ENCODE measurements at places on chromosomes 1 and 21.

- DNase-seq: no peak
These were observed 1.6 kb downstream of the DONSON start for GRCh38 chr21:33586927-33587326.

- no peak for DNase-seq
These were observed 403.0 kb downstream of the SRGAP2C start for GRCh38 chr1:121587777-121588176.

- no peak for DNase-seq
These were observed 2.3 kb upstream of the RUNX1 start for GRCh38 chr21:35051287-35051818.

DNA sequence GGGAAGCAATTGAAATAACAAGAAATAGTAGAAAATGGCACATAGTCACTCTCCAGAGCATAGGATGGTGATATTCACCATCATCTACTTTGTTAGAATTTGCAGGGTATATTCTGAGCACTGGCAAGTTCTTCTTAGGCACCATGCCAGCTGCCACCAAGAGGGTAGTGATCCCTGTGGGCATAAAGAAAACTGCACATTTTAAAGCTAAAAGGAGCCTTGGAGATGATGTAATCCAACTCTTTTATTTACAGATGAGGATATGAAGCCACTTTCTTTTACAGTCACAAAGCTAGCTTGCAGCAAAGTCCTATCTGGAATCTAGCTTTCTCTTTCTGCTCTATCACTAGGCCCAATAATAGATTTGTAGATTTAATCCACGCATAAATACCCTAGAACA, 69.0 kb downstream of the PTGER3 start:
- DNase-seq: no peak

GRCh38 chr1:93324486-93325464, 20.9 kb upstream of the DR1 start:
- no peak for DNase-seq

- DNase-seq: peak; percentile 55
These were observed 9.0 kb upstream of the FAM131C start for GRCh38 chr1:16082283-16083038.

GRCh38 chr1:85623061-85623471, 42.5 kb downstream of the CCN1 start:
- no peak for DNase-seq

DNA sequence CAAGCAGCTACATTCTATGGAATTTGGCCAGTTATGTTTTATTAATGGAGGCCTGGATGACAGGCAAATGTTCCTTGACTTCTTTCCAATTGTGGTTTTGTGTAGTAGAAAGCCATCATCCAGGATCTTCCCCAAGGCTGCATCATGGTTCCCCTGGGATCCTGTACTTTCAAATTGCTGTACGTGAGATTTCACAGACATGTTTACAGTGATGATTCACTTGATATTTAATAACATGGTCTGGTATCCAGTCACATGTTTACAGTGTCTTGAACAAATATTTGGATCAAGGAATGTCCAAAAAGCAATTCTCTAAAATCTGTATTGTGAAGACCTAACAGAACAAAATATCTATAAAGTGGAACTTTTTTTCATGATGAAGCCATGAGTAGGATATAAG, 68.3 kb upstream of the ST6GALNAC3 start:
- DNase-seq: no peak

DNA sequence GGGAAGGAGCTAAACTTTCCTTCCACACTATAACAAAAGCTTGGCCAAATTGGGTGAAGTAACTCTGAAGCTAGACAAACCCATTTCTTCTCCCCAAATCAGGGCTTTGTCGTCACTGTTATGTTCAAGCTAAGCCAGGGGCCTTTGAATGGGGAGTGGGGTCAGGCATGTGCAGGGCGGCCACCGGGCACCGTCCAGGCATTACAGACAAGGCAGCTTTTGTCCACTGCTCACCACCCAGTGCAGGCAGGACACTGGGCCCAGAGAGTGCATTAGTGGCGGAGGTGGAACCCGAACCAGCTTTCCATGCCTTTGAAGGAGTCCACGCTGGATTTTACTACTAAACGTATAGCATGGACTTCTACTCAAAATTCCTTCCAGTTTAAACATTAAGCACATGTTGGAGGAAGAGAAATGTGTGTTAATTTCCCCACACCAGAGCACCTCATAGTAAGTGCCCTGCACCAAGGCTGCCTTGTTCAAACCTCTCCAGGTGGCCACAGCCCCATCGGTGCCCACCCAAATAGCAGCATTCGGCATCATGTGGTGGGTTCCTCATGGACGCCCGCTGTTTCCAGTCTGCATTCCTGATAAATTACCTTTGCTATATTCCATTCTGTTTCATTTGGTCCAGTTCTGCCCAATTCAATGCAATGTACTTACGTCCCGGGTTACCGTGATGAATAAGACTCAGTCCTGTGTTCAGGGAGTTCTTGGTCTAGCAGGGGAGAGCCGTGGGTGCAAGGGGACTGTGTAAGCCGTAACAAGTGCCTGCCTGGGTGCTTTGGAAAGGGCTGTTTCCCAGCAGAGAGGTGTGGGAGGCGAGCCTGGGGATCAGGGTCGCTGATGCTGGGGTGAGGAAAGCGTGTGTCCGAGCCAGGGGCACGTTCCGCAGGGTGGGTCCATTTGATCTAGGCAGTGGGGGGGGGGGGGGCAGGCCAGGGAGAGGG, 1.6 kb downstream of the UBASH3A start:
- DNase-seq: no peak

DNA sequence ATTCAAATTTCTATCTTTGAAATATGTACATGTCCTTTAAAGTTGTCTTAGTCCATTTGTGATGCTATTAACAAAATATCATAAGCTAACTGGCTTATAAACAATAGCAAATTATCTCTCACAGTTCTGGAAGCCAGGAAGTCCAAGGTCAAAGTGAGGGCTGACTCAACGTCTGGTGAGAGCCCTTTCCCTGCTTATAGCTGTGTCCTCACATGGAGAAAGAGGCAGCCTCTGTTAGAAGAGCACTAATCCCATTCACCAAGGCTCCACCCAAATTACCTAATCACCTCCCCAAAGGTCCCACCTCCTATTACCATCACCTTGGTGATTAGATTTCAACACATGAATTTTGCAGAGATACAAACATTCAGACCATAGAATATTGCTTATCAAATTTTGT, 450.1 kb upstream of the BEND5 start:
- no peak for DNase-seq

DNA sequence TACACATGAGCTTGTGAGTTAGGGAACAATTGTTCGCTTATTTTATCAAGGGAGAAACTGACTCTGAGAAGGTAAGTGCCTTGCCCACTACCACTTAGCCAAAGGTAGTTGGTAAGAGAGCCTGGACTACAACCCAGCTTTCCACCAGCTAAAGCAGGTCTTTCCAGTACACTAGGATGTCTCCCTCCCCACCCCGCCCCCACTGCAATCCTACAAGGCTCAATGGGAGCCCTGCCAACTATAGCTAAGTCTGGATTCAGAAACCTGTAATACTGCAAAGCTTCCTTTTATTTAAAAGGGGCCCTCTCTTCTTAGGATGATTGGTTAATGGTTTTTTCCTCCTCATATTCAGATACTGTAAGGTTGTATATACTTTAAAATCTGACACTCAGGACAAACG, 102.0 kb upstream of the C8B start:
- DNase-seq: no peak

- no peak for DNase-seq
These were observed 5.3 kb upstream of the RGS7 start for GRCh38 chr1:241362350-241362749.

DNA sequence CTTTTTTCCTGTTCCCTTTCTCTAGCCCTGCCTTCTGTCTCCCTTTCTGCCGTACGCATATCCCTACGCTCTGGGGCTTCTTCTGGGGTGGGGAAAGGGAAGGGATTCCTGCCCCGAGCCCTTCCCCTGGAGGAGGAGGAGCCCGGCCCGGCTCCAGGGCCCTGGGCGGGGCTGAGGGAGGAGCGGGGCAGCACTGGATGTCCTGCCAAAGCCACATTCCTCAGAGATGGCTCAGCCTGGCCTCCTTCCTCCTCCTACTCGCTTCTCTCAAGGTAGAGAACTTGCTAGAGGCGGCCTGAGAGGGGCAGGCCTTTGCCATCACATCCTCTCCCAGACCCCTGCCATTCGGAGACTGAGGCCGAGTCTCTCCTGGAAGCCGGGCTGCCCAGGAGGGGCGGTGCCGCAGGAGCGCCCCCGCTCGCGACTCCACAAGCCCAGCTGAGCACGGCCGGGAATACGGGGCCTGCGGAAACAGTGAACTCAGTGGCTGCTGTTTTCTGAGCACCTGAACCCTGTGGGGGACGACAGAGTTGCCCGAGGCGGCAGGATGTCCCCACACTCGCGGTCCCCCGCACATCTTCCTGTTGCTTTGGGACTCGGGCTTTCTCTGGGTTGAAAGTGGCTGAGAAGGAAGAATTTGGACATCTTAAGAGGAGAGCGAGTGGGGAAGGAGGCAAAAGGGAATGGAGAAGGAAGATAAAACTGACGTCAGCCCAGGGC, 12.2 kb downstream of the ADAMTSL4 start:
- DNase-seq: peak; percentile 85

- peak; percentile 64 for DNase-seq
These were observed 43.5 kb downstream of the PRKAA2 start for GRCh38 chr1:56688522-56689026.

DNA sequence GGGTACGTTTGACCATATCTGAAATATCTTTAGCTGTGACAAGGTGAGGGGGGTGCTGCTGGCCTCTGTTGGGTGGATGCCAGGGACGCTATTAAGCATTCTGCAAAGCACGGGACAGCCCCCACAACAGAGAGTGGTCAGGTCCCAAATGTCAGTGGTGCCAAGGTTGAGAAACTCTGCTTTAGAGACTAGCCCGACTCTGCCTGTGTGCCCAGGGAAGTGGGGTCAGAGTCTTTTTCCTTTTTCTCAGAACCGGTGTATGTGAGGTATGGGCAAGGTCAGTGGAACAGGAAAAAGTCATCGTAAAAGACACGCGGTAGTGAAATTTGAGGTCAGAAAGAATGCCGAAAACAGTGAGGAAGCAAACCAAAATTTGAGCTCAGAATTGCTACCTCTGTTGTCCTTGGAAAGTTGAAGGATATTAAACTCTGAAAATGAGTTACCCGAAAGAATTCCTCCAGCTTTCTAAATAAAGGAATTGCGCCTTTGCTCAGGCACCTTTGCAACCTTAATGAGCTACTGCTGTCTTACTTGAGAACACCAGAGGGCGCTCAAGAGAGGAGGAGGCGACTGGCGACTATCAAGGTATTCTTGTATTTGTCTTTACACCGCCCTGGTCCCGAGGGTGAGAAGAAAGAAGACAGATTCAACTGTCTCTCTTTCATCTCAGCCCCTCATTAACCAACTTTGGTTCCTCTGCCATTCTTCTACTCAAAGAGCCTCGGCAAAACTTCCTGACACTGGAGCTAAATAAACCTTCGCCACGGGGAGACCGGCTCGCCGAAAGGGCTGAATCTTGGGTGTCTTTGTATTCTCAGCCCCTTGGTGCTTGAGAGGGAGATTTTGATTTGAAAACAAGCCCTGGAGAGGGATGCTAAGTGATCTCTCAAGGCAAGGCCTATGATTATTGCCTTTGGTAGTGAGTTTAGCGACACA, 85.4 kb upstream of the OLIG2 start:
- peak; percentile 77 for DNase-seq

DNA sequence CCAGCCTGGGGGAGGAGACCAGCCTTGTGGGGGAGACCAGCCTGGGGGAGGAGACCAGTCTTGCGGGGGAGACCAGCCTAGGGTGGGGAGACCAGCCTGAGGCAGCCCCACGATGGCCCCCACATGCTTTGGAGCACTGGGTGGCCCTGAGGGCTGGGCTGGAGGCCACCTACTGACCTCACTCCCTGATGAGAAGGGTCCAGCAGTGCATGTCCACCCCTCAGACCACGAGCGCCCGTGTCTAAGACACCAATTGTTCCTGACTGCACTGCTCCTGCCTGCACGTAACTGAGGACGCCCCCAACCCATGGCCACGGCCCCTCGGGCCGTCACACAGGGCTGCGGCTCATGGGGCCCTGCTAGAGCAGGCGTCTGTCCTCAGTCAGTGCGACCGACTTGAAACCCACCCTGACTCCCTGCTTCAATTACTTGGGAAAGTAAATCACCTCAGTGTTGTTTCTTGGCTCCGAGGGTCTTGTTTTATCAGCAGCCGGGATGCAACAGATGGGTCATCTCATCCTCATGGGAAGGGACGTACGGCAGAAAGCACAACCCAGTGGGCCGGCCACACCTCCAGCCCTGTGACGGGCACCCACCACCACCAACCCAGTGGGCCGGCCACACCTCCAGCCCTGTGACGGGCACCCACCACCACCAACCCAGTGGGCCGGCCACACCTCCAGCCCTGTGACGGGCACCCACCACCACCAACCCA, at the start of gene SPATC1L:
Gene SPATC1L, minus strand, starts transcription at position 550 of the 715 bp plus-strand sequence. CDS start 1,643 bp downstream, outside the sequence.
- peak; percentile 77 for DNase-seq

GRCh38 chr21:26508903-26509302, 64.2 kb downstream of the CYYR1 start:
- peak; percentile 76 for DNase-seq

GRCh38 chr1:29648798-29649188, 412.5 kb downstream of the PTPRU start:
- no peak for DNase-seq

- no peak for DNase-seq
These were observed 22.3 kb downstream of the ZBTB8B start for GRCh38 chr1:32487182-32487581.

- no peak for DNase-seq
These were observed 7.9 kb upstream of the PIK3CD start for GRCh38 chr1:9643351-9644256.

GRCh38 chr1:161225534-161226319, at the start of gene TOMM40L:
Gene TOMM40L (plus strand): TSS chr1:161226060. CDS start chr1:161226490, 430 bp downstream.
- DNase-seq: peak; percentile 98

DNA sequence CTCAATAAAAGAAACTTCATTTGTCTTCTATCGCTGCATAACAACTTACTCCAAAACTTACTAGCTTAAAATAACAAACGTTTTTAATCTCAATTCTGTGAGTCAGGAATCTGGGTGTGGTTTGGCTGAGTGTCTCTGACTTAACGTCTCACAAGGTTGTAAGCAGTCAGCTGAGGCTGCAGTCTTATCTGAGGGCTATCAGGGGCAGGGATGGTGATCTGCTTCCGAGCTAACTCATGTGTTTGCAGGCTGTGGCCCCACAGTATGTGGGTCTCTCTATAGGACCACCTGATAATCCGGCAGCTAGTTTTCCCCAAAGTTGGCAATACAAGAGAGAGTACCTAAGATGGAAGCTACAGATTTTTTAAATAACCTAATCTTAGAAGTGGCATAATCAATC, 234.2 kb upstream of the FGGY start:
- DNase-seq: no peak

DNA sequence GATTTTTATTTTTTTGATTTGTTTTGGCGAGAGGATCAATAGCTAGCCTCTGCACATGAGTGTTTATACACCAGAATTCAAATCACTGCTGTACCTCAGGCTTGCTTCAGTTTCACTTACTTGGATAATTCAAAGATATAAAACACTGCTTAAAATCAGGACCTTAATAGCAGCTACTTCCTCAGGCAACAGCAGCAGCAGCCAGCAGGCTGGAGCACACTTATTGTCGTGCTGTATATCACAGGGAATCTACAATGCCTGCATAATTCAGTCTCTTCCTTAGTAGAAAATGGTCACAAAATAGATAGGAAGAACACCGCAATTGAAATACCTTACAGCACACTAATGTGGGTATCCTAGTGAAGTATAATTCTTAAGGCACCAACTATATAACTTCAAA, 497.3 kb downstream of the NEGR1 start:
- no peak for DNase-seq

GRCh38 chr1:3638676-3639075, 11.2 kb downstream of the WRAP73 start:
- DNase-seq: no peak

GRCh38 chr1:912740-913301, 10.9 kb upstream of the SAMD11 start:
- DNase-seq: no peak

- no peak for DNase-seq
These were observed 39.9 kb downstream of the IL6R start for GRCh38 chr1:154445040-154445472.

Data from brain (organoid and tissue), 16 donors.